Right lobe of liver (tissue), 6 donors: ENCODE measurements at places on chromosomes 1 and 21. TPM values are rescaled to one million over a fixed set of nuclear protein-coding genes. Genes with fewer than 3 reads are reported as not detected.

- no peak for DNase-seq
Measured at GRCh38 chr1:28002600-28002999, 42.8 kb downstream of the XKR8 start.

- no peak for DNase-seq
Measured at GRCh38 chr1:15616373-15617172, 685 bp upstream of the DDI2 start.

DNA sequence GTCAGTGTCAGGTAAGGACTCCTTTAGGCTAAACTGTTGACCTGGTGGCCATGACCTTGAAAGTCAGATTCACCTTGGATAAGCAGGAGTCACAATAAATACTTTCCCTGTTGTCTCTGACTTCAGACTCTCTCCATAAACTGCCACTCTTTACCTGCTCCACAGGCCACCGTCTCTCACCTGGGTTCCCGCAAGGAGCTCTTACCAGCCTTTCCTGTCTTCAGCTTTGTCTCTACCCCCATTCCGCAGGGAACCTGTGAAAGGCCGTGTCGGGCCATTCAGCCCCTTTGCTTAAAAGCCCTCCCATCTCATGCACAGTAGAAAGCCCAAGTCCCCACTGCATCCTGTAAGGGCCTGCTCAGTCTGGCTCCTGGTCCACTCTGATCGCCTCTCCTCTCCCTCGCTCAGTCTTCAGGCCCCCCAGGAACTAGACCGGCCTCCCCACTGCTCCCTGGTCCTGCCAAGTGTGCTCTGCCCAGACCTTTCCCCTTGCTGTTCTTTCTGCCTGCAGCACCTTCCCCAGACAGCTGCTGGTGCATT lies 79.5 kb downstream of the ACTL8 start:
- no peak for DNase-seq

- DNase-seq = no peak
Measured at GRCh38 chr1:43388613-43389012, 987 bp downstream of the MED8 start.

DNA sequence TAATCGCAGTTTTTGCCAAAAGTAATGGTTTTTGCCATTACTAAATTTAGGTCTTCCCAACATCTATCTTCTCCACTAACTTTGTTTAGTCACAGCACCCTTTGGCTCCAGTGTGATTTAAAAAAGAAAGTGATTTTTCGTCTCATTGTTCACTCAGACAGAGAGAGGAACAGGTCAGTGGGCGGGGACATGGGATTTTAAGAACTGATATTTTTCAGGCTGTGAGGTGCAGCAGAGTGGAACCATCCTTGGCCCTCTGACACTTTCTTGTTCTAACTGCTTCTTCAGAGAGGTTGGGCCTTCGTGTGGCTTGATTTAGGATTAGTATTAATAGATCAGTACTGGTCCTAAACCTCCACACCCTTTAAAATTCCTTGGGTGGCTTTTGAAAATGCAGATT lies 38.8 kb downstream of the CASQ2 start:
- DNase-seq = no peak

DNA sequence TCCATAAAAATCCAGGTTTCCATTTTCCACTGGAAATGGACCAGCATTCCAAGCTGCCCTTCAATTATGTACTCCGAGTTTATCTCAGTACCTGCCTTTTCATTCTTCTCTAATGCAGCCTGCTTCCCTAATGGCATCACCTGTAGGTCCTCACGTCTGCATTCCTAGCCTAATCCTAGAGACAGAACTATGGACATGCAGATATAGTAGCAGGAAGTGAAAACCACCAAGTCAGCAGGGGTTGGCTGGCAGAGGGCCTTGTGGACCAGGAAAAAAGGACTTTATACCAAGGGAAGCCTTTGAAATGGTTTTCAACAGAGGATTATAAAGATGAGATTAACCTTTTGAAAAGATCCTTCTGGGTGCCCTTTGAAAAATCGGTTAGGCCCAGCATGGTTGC lies 135.7 kb upstream of the L1TD1 start:
- DNase-seq = no peak

- DNase-seq = no peak
Measured at GRCh38 chr1:178564783-178565180, 51.9 kb downstream of the TEX35 start.

CELA3A gene
- total RNA-seq = not detected

APCS gene
- total RNA-seq = 1,116 TPM
